K562 (cell line): ENCODE measurements at places on chromosomes 4 and X. TPM values are rescaled to one million over a fixed set of nuclear protein-coding genes. Genes with fewer than 3 reads are reported as not detected.
A peak's percentile ranks its signal among the peaks of the same experiment; 100 is the strongest.

Gene IGFBP7
- 0.29 and 0.54 TPM in 2 replicates for total RNA-seq

Gene CD38
- total RNA-seq: 0.04 TPM in 1 of 2 replicates, not detected in the other

Gene CXCL3
- total RNA-seq: 8.6 and 9.1 TPM in 2 replicates

Gene EFNB1
- total RNA-seq: 2.1 TPM in 2 replicates

DNA sequence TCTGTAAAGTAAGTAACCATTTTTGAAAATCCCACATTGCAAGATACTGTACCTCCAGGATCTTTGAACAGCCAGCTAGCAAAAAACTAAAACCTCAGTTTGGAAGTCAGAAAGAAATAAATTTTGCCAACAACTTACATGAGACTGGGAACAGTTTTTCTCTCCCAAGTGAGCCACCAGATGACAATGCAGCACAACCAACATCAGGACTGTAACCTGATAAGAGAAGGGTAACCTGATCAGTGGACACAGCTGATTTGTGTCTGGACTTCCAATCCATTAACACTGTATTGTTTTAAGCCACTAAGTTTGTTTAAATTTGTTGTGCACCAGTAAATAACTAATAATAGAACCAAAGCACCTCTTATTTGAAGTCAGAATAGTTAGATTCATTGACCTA is 923.3 kb downstream of the FAT4 start:
- H3K4me1 ChIP-seq: no peaks in the 10 kb centered on the region
- no peak overlapping the region for H3K27ac ChIP-seq
- DNase-seq: no peak
- H3K27me3 ChIP-seq: no peaks in the 10 kb centered on the region
- H3K4me3 ChIP-seq: no peak overlapping the region
- H3K36me3 ChIP-seq: no peaks in the 10 kb centered on the region

DNA sequence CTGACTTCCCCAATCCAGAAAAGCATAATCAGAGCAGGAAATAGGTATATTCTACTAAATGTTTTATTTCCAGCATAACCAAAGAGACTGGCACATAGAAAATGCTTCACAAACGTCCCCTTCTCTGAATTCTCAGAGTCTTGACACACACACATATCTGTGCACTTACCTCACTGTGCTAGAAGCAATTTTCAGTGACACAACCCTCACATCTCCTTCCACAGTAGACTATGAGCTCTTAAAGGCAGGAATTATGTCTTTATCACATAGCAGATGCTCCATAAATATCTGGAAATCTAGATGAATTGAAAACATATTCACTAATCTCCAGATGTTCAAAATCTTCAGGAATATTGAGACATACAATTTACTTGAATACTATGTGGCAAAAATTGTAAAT is 5.9 kb downstream of the SOWAHB start:
- peaks cover 23% of the 10 kb centered on the region; the same call in 1 of the 3 replicates for H3K27me3 ChIP-seq
- H3K4me3 ChIP-seq: no peak overlapping the region
- no peaks in the 10 kb centered on the region for H3K36me3 ChIP-seq

- no peak for DNase-seq
- H3K4me1 ChIP-seq: no peaks in the 10 kb centered on the region
- H3K27ac ChIP-seq: no peak overlapping the region
Observed at GRCh38 chr4:114161809-114162208, 182.4 kb upstream of the ARSJ start.

DNA sequence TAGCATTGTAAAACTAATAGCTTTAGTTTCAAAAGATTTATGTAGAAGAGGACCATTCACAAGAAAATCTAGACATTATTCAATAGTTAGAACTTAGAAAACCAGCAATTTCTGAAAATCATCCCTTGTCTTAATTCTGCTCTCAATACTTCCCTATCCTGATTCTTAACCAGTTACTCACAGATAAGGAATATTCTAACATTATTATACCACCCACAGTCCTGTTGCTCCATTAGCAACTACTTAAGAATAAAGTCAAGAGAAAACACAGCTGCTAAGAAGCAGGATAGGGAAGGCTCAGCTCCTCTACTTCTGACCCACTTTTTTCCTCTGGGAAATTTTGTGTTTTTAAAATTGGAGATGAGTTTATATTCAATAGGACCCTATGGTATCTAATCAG is 47.7 kb downstream of the PHKA1 start:
- no peaks in the 10 kb centered on the region for H3K36me3 ChIP-seq
- DNase-seq: no peak
- H3K4me3 ChIP-seq: no peak overlapping the region
- no peaks in the 10 kb centered on the region for H3K4me1 ChIP-seq
- no peaks in the 10 kb centered on the region for H3K27me3 ChIP-seq

GRCh38 chr4:150261571-150261970 is 183.3 kb downstream of the DCLK2 start:
- 0 out of 2 replicates have a peak, but pooled peaks cover 2% of the 10 kb centered on the region for H3K4me1 ChIP-seq
- no peaks in the 10 kb centered on the region for H3K27me3 ChIP-seq
- no peak overlapping the region for H3K27ac ChIP-seq
- peaks cover 13% of the 10 kb centered on the region; the same call in 1 of the 3 replicates for H3K36me3 ChIP-seq
- no peak overlapping the region for H3K4me3 ChIP-seq

DNA sequence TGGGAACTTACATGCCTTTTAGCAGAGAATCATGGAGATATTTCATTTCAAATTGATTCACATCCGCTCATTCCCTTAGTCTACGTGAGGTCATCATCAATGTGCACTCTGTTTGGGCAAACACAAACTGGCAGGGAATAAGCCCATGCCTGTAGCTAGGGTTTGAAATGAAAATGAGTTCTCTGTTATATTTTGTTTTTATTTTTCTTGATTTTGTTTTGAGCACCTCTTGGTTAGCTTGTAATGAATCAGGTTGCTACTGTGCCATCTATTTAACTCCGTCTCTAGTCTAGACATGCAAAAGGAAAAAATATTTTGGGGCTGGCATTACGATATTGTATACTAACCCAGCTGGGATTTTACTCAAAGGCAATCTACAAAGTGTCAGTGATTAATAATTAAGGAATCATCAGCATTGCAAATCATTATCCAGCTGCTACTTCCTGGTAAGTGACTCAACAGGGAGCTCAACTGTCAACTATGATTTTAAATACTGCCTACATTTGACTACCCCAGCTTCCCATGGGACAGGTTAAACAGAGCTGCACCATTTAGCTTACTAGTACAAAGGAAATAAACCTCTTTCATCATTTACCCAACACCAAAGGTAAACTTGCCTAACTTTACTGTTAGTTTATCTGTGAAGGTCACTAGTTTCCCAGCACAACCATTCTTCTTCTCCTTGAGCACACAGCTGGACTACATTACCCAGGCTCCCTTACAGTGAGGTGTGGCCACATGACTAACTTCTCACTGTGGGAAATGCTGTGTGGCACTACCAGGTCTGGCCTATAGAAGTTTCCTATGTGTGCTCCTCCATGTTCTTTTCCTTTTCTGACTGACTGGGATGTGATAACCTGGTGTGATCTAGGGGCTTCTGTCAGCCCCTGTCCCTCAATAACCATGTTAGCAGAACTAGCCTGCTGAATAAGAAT is 21.2 kb upstream of the TRPC5OS start:
- H3K4me3 ChIP-seq: no peak overlapping the region
- H3K27ac ChIP-seq: no peak overlapping the region
- H3K4me1 ChIP-seq: no peaks in the 10 kb centered on the region
- no peaks in the 10 kb centered on the region for H3K36me3 ChIP-seq
- H3K27me3 ChIP-seq: no peaks in the 10 kb centered on the region

GRCh38 chrX:153947009-153947769 is 2.7 kb upstream of the RENBP start:
- DNase-seq: peak; percentile 90
- no peak overlapping the region for H3K4me3 ChIP-seq
- no peaks in the 10 kb centered on the region for H3K27me3 ChIP-seq
- H3K36me3 ChIP-seq: peaks cover 51% of the 10 kb centered on the region; the same call in 2 of the 3 replicates
- H3K27ac ChIP-seq: peak overlapping the region; percentile 53; the same call in 2 of the 3 replicates

DNA sequence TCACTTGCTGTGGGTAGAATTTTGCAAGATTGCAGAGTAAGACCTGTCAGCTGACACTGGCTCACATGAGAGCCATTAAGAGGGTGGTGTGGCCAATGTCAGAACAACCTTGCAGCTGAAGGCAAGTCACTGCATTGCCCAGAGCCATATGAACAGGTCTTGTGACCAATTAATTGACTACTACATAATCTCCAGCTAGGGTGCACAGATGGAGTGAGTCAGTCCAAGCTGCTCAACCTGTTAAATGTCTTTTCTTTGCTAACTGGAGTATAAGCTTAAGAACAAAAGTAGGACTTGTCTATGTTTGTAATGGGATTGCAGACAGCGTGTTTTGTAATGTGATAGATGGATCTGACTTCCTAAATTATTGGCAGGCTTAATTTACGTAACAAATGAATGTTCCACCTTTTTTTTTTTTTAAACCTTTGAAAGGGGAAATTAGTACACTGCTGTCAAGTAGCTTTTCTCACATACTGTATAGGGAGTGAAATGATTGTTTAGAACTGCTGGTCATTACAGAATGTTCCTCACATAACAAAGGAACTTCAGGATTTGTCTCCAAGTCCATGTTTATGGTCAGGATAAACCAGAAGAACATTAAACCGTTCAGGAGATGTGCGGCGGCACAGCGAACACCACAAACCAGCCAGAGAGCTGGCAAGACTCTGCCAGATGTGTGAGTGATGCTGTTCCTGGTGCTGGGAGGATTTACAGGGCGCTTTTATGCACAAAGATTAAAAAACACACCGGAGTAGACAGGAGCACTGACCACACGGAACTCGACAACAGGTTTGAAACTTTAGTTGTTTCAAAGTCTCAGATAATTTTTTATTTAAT is 37.0 kb downstream of the FNIP2 start:
- peaks cover 20% of the 10 kb centered on the region for H3K4me1 ChIP-seq
- no peak for DNase-seq
- no peaks in the 10 kb centered on the region for H3K27me3 ChIP-seq
- no peaks in the 10 kb centered on the region for H3K36me3 ChIP-seq
